ENCODE measurements at places on chromosomes 3 and 15.

- no peak for DNase-seq
Observed at GRCh38 chr15:99282586-99282985, 31.3 kb downstream of the LRRC28 start.

DNA sequence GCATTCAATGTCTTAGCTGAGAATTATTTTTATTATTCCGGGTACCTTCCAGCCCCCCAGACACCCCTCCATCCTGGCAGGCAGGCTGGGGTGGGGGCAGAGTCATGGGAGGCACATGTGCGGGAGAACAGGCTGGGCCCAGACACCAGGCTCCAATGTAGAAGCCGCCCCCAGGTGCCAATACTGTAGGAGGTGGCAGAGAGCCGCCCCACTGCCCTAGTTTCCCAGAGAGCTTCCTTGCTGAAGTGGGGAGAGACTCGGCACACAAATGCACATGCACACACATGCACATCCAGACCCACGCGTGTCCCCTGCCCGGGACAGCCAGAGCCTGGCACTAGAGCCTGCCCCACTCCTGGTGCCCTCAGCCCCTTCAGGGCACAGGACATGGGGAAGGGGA lies 98.4 kb upstream of the LINGO1 start:
- no peak for DNase-seq

DNA sequence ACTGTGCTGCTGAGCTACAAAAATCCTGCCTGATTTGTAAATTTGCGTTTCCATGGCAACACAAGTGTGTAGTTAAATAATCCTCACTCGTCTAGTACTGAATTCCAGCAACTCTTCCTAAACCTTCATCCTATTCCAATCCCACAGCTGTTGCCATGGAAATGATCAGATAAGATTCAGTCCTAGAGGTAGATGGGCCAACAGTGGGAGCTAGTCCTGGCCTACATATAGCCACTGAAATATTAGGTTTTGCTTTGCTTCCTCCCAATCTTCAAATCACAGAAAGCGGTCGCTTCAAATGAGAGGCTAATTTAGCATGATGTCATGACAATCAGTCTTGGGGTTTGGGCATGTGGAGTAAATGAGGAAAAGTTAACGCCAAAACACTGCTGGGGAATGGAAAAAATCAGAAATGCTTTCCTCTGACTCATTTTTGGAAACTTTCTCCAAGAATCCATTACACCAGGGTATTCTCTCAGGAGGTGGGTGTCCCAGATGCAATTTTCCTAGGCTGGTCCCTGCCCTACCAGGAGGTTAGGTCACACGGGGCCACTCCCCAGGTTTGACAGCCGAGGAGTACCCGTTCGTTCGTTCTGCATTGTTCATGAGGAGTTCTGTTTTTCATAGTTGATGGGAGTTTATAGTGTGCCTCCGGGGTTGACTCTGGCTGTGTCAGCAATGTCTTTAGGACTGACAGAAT lies 159.2 kb upstream of the SLCO3A1 start:
- peak; percentile 42 for DNase-seq

GRCh38 chr3:183252973-183253527 lies at the start of gene B3GNT5:
Gene B3GNT5, plus strand, starts transcription at chr3:183253253. Its CDS starts 16,546 bp downstream, at chr3:183269799.
- peak; percentile 15 for DNase-seq

DNA sequence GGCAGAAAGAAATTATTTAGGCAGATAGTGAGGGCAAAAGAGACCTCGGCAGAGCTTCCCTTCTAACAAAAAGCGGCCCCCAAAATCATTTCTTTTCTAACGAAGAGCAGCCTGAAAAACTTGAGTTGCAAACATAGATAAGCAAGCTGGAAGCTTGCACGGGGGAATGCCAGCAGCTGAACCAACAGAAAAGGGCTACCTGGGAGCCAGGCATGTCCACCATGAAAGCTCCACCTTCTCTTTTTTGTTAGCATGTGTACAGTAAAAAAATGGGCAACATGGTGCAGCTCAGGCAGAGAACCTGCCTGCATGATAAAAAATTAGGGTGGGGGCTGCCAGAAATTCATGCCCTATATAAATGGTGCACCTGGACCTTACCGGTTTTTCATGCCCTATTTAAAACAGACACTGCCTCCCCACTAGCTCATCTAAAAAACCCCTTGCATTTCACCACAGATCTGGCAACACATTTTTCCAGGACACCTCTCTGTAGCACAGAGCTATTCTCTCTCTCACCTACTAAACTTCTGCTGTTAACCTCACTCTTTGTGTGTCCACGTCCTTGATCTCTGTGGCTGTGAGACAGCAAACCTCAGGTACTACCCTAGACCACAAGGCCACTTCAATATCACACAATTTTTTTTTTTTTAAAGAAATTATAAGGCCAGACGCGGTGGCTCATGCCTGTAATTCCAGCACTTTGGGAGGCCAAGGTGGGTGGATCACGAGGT lies 18.7 kb downstream of the SLC33A1 start:
- DNase-seq = no peak

DNA sequence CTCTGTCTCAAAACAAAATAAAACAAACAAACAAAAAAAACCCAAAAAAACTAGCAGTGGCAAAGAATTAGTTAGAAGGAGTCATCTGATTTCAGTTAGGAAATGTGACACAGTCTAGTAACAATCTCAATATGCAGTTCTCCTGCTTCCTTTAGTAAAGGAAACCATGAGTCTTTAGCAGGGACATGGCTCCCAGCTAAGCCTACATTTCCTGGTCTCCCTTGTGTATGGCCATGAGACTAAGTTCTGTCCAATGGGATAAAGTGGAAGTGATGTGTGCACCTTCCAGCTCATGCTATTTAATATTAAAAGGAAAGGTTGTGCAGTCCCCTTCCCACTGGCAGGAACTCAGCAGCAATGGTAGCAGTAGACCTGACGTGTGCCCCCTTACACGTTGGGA lies 74.6 kb downstream of the GREM1 start:
- DNase-seq = no peak

DNA sequence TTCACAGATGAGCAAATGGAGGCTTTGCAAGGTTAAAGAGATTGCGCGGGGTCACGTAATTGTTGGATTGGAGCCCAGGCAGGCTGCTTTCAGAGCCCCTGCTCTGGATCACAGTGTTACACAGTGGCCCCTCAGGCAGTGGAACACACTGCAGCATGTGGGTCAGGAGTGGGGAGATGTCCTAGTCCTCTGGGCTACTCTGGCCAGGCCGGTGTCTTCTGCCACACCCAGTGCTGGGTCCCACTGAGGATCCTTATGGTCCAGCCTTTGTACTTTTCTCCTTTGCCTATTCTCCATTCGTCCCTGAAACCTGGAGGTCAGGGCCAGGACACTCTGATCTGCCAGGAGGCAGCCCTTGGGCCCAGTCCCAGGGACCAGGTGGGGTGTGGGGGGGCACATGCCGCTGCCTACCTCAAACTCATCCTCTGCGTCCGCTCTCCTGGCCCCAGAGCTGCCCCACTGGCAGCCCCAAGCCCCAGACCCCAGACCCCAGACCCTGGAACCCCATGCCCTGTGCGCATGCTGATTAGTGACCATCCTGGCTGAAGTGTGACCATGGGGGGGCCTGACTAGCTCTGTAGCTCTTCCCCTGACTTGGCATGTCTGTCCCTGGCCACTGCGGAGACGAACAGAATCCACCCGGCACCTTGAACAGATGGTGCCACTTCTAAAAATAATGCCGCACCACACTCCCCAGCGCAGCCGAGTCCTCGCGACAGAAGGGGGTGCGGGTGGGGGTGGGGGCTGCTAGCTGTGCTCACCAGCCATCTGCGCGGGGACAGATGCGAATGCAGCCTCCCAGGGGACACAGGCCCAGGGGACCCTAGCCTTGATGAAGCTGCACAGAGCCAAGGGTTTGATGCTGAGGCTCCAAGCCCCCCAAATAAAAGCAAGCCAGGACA lies 41.6 kb downstream of the ATP2B2 start:
- DNase-seq = no peak

DNA sequence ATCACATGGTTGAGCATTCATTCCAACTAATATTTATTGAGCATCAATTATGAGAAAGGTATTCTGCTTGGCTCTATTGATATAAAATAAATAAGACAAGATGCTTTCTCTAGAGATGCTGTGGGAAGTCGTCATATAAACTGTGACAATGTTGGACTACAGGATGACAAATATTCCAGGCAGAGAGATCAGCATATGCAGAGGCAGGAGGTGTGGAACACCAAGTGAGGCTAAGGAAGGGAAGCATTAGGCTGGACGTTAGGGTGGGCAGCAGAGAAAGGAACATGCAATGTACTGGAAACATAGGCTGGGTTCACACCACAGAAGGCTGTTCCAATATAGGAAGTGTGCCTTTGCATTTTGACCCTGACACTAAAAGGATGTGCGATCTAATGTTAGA lies 38.6 kb downstream of the CD200 start:
- no peak for DNase-seq

DNA sequence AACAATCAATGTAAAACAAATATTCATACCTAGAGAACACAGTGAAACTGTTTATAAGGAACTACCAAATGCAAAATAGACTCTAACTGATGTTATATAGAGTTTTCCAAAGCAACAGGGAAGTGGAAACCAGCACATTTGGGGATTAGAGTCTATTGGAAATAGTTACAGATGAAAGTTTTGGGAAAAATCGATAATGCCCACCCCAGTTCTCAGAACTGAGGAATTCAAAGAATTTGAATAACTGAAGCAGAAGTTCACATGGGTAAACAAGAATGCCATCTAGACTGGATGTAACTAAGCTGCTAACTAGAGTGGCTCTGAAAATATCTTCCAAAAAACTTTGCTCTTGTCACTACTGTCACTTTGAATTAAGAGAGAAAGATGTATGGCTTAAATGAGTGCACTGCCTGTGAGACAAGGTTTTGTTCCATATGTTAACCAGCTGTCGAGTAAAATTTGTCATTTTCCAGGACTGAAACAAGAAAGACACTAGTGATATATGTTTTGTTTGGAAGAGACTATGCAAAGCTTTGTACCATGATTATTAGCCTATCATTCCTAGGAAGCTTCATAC lies 9.2 kb upstream of the DENND4A start:
- DNase-seq = no peak

GRCh38 chr3:78140866-78141265 lies 1101.0 kb downstream of the ROBO2 start:
- peak; percentile 51 for DNase-seq

GRCh38 chr15:93143186-93143585 lies 54.2 kb upstream of the RGMA start:
- no peak for DNase-seq

- DNase-seq = no peak
Observed at GRCh38 chr3:196181127-196181546, 30.1 kb downstream of the ZDHHC19 start.

- no peak for DNase-seq
Observed at GRCh38 chr15:22263738-22264137, 183.4 kb downstream of the OR4M2 start.

DNA sequence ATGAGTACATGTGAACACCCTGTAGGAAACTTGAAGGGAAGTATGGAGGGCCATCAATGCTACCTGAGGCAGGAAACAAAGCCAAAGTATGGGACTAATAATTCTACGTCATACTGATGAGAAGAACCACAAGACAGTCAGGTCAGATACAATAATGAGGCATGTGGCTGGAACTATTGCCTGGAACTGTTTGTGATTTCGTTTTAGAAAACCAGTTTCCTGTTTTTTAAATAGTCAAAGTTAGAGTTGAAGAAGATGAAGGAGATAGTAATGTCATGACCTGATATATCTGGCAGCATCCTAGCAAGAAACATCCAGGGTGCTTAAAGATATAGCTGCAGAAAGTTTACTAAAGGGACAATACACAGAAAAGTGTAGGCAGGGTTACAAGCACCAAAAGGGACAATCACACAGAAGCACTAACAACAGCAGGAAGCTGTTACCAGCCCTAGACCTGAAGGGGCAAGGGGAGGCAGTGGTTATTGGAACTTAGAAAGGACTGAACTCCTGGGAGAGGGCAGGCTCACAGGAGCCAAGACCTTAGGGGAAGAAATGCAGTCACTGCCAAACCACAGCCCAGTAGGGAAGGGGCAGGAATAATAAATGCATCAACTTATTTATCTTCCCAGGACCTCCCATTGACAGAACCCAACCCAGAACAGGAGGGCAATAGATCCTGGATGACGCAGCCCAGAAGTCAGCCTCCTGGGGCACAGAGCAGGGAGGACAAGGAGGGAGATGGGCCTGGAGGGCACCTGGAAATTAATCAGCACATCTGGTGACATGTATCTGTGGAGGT lies 302.1 kb upstream of the STT3B start:
- no peak for DNase-seq

DNA sequence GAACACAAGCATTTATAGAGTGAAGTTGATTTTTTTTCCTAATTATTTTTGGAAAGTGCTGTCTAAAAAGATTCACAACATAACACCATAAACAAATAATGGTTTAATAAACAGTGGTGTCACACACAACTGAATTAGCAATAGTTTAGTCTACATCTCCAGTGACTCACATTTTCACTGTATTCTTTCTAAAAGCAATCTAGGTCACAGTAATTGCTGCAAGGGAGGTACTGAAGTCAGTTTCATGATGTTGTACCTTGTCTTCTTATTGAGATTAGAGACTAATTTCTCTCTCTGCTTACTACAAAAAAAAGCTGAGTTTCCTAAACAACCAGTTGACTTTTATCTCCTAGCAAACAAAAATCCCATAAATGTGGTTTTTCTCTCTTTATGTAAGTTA lies 29.6 kb downstream of the PLSCR4 start:
- no peak for DNase-seq

GRCh38 chr3:180433152-180433551 lies 168.8 kb upstream of the TTC14 start:
- peak; percentile 88 for DNase-seq

DNA sequence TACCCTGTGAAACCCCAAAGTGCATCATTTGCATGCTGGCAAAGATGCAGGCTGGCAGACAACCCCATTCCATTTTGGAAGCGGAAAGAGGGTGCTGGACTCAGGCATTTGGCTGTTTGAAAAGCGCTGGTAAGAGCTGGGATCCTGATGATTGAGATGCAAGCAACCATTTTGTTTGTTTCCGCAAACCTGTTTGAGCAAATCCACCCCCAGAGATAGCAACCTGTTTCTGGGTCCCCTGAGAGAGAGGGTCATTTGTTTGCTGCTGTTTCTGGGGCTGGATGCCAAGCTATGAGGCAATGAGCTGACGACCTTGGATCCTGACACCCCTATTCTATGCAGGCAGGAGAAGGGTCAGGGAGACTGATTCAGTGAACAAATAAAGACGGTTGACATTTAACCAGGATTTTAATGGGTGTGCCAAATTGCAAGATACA lies 9.8 kb downstream of the SLC6A1 start:
- DNase-seq = no peak
